ENCODE measurements at places on chromosomes 3 and 15. TPM values are rescaled to one million over a fixed set of nuclear protein-coding genes. Genes with fewer than 3 reads are reported as not detected.

GRCh38 chr3:93907132-93907531 is 66.6 kb downstream of the PROS1 start:
- DNase-seq = no peak
- H3K36me3 ChIP-seq = no peaks in the 10 kb centered on the region
- no peaks in the 10 kb centered on the region for H3K27me3 ChIP-seq
- H3K27ac ChIP-seq = no peak overlapping the region

DNA sequence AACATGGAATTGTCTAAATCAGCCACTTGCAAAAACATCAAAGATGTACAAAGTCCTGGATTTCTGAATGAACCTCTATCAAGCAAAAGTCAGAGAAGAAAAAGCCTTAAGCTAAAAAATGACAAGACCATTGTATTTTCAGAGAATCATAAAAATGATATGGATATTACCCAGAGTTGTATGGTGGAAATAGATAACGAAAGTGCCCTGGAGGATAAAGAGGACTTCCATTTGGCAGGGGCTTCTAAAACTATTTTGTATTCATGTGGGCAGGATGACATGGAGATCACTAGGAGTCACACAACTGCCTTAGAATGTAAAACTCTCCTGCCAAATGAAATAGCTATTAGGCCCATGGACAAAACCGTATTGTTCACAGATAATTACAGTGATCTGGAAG is 29.3 kb downstream of the KNL1 start:
- no peaks in the 10 kb centered on the region for H3K4me1 ChIP-seq
- H3K27me3 ChIP-seq = no peaks in the 10 kb centered on the region
- H3K4me3 ChIP-seq = no peak overlapping the region
- no peaks in the 10 kb centered on the region for H3K36me3 ChIP-seq

DNA sequence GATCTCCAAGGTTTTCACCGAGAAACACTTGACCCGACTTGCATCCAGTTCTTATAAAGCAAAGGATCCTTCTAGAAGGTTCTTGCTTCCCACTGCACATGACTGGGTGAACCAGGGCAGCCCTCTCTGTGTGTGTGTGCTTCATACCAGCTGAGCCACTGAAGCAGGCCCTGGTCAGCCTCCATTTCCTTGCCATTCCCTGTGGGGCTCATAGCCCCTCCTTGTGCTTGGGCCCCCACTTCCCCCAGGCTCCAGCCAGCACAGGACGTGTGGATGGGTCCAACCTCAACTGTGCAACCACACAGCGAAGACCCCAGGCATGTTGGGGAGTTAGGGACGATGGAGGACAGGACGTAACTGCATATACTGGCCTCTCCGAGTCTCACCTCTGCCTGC is 15.5 kb downstream of the KLF15 start:
- no peak overlapping the region for H3K4me3 ChIP-seq
- peaks cover 9% of the 10 kb centered on the region for H3K36me3 ChIP-seq
- peaks cover 3% of the 10 kb centered on the region for H3K4me1 ChIP-seq
- peak; percentile 39 for DNase-seq
- no peak overlapping the region for H3K27ac ChIP-seq

- H3K27me3 ChIP-seq = no peaks in the 10 kb centered on the region
- no peak overlapping the region for H3K4me3 ChIP-seq
- H3K36me3 ChIP-seq = no peaks in the 10 kb centered on the region
- no peaks in the 10 kb centered on the region for H3K4me1 ChIP-seq
These were observed 597.8 kb downstream of the FGF12 start for GRCh38 chr3:192129586-192129985.

GRCh38 chr15:38068626-38069391 is 134.4 kb downstream of the TMCO5A start:
- H3K36me3 ChIP-seq = no peaks in the 10 kb centered on the region
- H3K4me3 ChIP-seq = peak overlapping the region; percentile 27
- peak overlapping the region; percentile 79 for H3K27ac ChIP-seq
- no peaks in the 10 kb centered on the region for H3K27me3 ChIP-seq
- H3K4me1 ChIP-seq = peaks cover 29% of the 10 kb centered on the region

The CCDC39 gene
- total RNA-seq = not detected
